ENCODE measurements at places on chromosomes 7 and 10.
A peak's percentile ranks its signal among the peaks of the same experiment; 100 is the strongest.

GRCh38 chr10:132904814-132905649 is 37.3 kb downstream of the CFAP46 start:
- peak; percentile 38 for DNase-seq

DNA sequence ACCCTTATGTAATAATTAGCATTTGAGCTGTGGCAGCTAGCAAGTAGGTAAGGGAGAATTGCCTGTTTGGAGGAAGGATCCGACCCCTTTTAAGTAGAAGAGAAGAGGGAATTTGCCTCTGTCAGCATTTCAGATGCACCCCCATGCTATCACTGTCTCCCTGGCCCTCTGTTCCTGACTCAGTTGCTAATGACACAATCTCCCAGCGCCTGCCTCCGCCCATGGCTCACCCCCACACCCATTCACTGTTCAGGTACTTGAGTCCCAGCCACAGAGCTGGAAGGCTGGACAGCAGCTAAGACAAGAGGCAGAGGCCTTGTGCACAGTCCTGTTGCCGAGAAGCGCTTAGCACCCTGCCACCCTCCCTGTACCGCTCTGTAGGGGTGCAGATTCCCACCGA is 512.3 kb upstream of the GALNT17 start:
- DNase-seq = no peak

- DNase-seq = no peak
Observed at GRCh38 chr7:140201393-140201792, 24.6 kb upstream of the KDM7A start.

DNA sequence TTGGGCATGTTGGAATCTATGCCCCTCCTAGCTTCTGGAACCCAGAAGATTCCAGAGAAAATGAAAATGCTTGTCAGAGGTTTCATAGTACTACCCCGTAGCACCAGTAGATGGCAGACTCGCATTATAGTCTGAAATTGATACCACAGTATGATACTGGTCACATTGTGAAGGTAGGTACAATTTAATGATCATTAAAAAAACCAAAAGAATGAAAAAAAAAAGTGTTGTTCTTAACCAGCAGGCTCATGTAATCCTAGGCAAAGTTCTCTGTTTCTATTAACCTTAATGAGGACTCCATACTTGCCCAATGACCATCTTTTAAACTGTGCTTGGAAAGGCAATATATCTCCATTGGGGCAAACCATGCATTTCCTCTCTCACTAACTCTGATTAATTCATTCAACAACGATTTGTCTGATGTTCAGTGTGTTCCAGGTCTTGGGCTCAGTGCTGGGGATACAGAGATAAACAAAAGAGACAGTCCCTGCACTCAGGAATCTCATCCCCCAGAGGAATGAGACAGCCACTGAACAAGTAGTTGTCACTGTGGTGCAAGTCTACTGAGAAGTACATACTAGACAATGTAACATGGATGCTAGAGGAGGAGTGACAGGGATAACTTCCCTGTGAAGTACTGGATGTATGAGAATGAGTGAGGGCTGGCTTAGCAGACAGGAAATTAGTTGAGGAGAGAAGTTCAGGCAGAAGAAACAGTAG is 223.5 kb upstream of the PHYHIPL start:
- DNase-seq = peak; percentile 42

- DNase-seq = peak; percentile 54
Observed at GRCh38 chr7:157875230-157876179, 538.7 kb downstream of the DNAJB6 start.

GRCh38 chr10:31686599-31686998 is 242.0 kb downstream of the ARHGAP12 start:
- DNase-seq = no peak

DNA sequence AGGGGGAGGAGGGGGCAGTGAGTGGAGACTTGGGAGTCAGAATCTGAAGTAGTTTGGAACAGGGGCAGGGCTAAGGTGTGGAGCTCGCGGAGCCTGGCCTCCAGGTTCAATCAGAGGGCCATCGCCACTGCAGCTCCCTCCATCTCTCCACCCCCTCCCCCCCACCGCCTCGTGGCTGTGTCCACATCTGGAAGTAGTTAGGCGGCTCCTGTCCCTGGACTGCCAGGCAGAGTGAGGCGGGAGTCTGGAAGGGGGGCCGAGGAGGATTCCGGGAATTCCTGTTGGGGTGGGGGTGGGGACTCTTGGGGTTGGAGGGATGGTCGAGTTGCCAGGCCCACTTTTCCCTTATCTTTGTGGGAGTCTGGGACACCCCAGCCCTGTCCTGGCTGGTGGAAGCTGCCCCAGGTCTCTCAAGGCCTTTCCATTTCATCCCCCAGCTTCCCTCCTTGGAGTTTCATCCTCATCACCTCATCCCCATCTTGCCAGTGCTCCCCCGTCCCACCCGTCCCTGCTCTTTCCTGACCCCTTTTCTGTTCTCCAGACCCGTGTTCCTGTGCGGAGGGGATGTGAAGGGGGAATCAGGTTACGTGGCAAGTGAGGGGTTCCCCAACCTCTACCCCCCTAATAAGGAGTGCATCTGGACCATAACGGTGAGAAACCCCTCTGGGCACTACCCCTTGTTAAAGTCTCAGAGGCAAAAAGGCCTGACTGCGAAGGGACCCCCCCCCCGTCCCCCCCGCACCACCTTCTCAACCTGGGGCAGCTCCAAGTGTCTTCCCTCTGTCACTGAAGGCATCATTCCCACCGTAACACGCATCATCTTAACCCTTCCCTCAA is 944 bp downstream of the PCOLCE start:
- no peak for DNase-seq

GRCh38 chr10:21293518-21294356 is 231.7 kb downstream of the SKIDA1 start:
- DNase-seq = no peak

- no peak for DNase-seq
Observed at GRCh38 chr7:100065452-100066186, 15.9 kb downstream of the ZNF3 start.

GRCh38 chr7:69434398-69434815 is 163.9 kb upstream of the AUTS2 start:
- peak; percentile 18 for DNase-seq

- DNase-seq = no peak
Observed at GRCh38 chr10:76717141-76717540, 920.5 kb downstream of the KCNMA1 start.

DNA sequence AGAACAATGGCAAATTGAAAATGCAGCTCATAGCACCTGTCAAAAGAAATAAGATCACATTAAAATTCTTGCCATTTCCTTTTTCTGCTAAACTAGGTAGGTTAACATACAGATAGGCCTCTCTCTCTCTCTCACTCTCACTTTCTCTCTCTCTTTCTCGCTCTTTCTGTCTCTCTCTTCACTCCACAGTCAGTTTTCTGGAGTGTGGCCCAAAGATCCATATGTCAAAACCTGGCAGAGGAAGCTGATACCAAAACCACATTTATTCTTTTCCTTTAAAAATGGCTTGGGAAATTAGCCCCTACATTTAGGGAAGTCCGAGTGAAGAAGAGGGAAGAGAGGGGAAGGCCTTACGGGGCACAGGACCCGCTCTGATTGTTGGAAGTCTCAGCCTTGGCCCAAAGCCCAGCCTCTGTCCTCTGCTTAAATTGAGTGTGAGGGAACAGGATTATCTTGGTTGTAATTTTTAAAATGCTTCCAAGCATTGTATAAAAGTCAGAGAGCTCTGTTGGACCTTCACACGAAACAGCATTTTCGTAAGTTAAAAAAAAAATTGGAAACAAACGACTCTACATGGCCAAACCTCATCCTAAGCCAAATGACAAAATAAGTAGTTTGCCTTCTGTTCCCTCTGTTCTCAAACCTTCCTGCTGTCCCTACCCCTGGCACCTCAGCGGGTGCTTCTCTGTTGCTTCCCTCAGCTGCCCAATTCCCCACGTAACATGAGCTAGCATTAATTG is 83.2 kb downstream of the FRMD4A start:
- no peak for DNase-seq

- DNase-seq = no peak
Observed at GRCh38 chr7:48074204-48074654, 14.8 kb upstream of the UPP1 start.

DNA sequence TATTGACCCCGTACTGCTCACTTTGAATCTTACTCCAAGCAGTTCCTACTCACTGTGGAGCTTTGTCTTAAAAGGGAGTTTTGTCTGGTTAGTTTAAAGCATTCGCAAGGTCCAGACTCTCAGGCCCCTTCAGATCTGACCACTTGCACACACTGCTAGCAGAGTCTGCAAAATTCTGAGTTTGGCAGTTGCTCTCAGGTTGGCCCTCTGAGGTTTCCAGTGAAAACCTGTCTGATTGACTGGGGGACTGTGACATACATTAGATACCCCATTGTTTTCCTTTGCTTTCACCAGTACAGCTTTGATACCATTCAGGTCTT is 149.2 kb downstream of the XPNPEP1 start:
- no peak for DNase-seq

DNA sequence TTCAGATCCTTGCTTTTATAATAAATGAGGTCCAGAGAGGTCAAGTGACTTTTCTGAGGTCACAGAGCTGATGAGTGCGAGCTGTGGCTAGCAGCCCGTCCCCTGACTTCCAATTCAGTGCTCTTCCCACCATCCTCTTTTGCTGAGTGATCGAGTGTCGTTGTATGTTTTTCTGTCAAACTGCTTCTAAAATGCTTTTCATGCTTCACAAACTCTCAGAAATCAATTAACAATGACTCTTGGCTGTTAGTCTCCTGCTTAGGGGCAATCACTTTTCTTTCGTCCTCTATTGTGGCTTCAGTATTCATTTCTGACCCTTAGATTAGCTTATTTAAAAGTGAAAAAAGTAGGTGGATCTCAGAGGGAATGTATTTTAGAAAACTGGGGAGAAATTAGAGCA is 423.7 kb downstream of the DPP6 start:
- no peak for DNase-seq

DNA sequence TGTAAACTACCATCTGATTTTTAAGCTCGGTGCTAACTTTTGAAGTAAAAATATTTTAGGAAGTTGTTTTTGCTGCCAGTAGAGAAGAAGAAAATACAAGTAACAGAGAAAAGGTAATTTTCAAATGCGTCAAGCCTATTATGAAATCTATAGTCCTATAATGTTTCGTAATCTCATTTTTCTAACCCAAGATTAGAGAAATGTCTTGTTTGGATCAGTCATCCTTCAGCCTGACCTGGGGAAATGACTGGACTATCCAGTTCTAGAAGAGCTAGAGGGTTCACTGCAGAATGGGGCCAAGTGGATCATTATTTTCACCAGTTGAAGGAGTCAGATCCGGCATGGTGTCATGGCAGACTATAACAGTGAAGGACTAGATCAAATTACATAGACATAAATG is 62.7 kb upstream of the FGL2 start:
- no peak for DNase-seq

GRCh38 chr10:44411251-44411650 is 26.4 kb upstream of the CXCL12 start:
- no peak for DNase-seq

DNA sequence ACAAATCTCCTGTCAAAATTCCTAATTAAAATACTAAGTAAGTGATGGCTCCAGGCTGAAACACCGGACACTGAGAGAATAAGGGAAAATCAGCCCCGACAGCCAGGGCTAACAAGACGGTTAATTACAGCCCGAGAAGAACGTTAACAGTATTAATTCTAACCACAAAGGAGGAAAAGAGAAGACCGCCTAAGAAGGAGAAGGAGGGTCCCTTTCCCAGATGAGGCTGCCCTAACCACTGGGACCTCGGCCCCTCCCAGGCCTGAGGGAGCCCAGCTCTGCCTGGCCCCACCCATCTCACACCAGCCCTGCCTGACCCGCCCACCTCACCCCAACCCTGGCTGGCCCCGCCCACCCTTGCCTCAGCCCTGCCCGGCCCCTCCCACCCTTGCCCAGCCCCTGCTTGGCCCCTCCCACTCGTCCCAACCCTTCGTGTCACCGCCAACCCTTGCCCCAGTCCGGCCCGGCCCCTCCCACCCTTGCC is 51.3 kb downstream of the PWWP2B start:
- peak; percentile 80 for DNase-seq

DNA sequence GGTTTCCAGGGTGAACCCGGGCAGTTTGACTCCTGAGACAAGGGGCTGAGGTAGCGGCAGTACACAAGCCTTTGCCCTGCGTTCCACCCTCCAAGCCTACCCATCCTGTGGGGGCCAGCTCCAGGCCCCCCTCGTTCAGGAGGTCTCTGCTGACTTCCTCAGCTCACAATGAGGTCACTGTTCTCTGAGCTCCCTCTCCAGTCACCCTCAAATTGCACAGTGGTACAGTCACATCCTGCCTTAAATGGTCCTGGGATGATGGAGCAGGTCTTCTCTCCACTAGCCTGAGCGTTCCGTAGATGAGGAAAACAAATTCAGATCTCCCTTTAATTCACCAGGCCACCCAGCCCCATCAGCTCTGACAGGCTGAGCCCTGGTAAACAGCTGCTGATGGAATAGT is 90.2 kb downstream of the SH3PXD2A start:
- DNase-seq = no peak

DNA sequence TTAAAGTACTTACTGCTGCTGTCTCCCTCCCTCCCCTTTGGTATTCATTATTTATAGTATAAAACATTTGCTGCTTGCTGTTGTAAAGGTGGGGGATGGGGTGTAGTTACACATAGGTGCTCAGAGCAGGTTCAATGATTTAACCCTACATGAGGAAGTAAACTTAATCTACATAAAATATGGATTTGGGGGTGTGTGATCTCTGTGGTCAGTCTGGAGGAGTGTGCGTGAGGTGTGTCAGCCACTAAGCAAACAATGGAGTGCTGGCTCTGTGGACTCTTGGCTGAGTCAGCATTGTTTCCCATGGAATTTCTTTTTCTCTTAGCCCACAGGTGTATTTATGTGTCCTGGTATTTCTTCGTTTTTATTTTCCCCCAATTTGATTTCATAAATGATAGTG is 133.9 kb downstream of the AUTS2 start:
- DNase-seq = no peak

- DNase-seq = peak; percentile 32
Observed at GRCh38 chr10:98339799-98340198, 71.8 kb upstream of the LOXL4 start.

GRCh38 chr10:29962166-29962850 is 97.1 kb downstream of the JCAD start:
- DNase-seq = no peak

GRCh38 chr7:90269163-90269562 is 24.2 kb downstream of the CFAP69 start:
- DNase-seq = no peak

- DNase-seq = no peak
Observed at GRCh38 chr7:32074787-32075585, 4.8 kb upstream of the PDE1C start.

GRCh38 chr10:1419796-1420610 is 317.3 kb downstream of the ADARB2 start:
- no peak for DNase-seq

GRCh38 chr7:96596120-96596826 is 113.4 kb downstream of the SEM1 start:
- no peak for DNase-seq

Measured in activated CD4-positive, alpha-beta T cell treated with anti-CD3 and anti-CD28 coated beads, Interleukin-2, Interleukin-6, amounts not matched to agents 100 ng/mL and 50 ng/mL, durations not matched to agents 16 hours and 8 hours (primary cell).